ENCODE measurements at places on chromosomes 6 and 20. TPM values are rescaled to one million over a fixed set of nuclear protein-coding genes. Genes with fewer than 3 reads are reported as not detected.

Gene NECAB3
- 56.0 TPM for total RNA-seq

- peak; percentile 74 for DNase-seq
Observed at GRCh38 chr20:46349035-46349741, 40.9 kb upstream of the CDH22 start.

Gene PIGT
- 67.4 TPM for total RNA-seq

DNA sequence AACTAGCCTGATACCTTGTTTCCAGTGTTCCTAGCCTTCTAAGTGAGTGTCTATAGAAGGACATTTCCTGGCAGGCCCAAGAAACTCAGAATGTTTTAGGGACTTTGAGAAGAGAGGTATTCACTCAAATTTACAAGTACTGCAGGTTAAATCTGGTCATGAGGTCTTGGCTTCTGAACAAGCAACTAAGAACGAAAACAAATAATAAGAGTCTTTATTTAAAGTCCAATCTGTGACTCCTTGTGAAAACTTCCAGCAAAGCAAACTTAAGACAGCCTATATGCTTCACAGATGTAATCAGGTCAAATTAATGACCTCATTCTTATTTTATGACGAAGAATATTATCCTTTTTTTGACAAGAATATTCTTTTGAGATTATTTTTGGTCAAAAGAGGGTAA lies 79.4 kb upstream of the PRSS16 start:
- no peak for DNase-seq

- DNase-seq: no peak
Observed at GRCh38 chr20:64029293-64030117, 6.5 kb upstream of the C20orf204 start.

Gene VSTM2L
- total RNA-seq: 9.3 TPM

- DNase-seq: no peak
Observed at GRCh38 chr6:42688281-42688680, 34.1 kb downstream of the PRPH2 start.

Gene CCN6
- total RNA-seq: not detected

GRCh38 chr20:8624616-8625015 lies 444.3 kb upstream of the PLCB4 start:
- DNase-seq: no peak

DNA sequence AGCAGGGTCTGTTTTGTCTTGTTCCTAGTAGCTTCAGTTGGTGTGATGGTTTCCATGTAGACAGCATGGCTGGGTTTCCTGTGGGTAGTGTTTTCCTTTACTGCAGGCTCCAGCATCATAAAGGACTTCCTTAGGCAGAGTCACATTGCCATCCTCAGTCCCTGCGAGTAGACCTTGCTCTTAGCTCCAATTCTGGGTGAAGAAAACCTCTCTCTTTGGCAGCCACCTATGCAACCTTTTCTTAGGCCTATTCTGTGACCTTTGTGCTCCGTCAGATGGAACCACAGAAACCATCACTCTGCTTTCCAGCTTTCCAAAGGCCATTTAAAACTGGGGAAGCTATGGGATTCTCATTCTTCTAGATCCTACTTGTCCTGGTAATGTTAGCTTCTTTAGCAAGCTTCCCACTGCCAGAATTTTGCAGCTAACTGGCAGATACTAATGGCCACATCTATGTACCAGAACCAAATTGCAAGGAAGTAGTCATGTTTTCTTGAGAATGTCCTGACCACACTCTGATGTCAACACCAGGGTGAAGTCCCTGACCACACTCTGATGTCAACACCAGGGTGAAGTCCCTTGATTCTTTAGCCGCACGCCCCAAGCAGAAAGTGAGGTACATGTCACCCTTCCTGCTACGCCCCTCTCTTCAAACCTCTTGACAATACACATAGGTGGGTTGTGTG lies 646.6 kb upstream of the HS3ST5 start:
- DNase-seq: no peak

- no peak for DNase-seq
Observed at GRCh38 chr6:80366714-80367113, 260.2 kb downstream of the BCKDHB start.

- no peak for DNase-seq
Observed at GRCh38 chr6:74579047-74579446, 626.8 kb downstream of the COL12A1 start.
